ENCODE measurements at places on chromosomes 1 and 21. TPM values are rescaled to one million over a fixed set of nuclear protein-coding genes. Genes with fewer than 3 reads are reported as not detected.

DNA sequence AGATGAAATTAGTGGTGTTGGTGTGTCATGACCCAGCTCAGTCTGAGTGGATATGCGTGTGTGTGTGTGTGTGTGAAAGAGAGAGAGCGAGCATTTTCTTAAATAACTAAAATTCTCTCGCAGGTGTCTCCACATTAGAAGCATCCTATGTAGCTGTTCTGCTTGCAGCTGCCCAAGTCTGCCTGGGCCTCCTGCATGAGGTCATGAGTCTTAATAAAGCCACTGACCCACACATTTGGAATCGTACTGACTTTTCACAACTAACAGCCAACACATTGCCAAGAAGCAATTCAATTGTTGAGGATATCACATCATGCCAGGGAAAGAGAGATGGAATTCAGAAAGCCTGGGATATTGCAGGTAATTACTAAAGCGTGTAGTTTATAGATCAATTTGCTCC lies 238.2 kb upstream of the AJAP1 start:
- no peak for DNase-seq

DNA sequence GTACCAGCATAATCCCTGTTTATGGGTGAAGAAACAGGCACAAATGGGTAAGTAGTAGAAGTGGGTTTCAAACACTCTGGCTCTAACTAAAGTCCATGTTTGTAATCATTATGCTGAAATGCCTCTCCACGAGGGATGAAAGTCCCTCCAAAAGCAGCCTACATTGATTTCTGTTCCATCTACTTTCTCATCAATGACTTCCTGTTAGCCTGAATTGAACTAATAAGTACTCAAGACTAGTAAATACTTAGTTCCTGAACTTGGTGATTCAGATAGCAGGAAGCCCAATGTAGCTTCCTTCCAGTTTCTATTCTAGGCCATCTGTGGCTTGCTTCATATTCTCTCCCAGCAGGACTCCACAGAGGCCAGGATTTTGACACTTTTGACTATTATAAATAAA lies 11.3 kb upstream of the BACH1 start:
- no peak for DNase-seq

- DNase-seq, result peak; percentile 42
These were observed 4.0 kb upstream of the WNT3A start for GRCh38 chr1:228002792-228003191.

DNA sequence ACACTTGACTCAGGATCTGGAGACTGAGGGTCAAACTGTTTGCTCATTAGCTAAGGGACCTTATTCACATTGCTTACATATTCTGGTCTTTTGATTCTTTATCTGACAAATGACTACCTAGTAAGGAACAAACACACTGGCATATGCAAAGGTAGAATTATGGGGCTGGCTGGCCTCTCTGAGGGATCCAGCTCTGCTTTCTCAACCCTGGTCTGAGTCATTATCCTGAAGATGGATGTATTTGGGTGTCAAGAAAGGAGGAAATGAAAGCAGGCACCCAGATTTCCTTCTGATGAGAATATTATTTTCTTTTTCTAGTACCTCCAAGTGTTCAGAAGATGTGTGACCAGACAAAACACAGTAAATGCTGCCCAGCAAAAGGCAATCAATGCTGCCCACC lies 6.0 kb downstream of the SMCP start:
- DNase-seq, result no peak

GRCh38 chr1:107877745-107878144 lies 87.2 kb downstream of the VAV3 start:
- DNase-seq, result no peak

- no peak for DNase-seq
These were observed 553 bp upstream of the NDUFV3 start for GRCh38 chr21:42892582-42892930.

ST6GALNAC3 gene
- total RNA-seq, result 9.3 TPM

DNA sequence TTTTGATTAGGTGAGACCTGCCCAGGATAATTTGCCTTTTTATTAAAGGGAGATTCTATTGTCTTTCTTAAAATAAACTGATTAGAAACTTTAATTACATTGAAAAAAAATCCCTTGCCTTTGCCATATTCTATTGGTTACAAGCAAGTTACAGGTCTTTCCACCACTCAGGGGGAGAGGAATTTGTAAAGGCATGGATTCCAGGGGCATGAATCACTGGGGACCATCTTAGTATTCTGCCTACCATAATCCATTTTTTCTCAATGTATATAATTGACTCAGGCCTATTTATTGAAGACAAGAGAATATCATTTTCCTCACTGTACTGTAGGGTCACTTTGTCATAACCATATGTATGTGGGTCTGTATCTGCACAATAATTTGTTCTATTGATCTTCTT lies 124.3 kb upstream of the PDE4B start:
- no peak for DNase-seq

- no peak for DNase-seq
These were observed 4.7 kb upstream of the PTPRF start for GRCh38 chr1:43526002-43526401.

DNA sequence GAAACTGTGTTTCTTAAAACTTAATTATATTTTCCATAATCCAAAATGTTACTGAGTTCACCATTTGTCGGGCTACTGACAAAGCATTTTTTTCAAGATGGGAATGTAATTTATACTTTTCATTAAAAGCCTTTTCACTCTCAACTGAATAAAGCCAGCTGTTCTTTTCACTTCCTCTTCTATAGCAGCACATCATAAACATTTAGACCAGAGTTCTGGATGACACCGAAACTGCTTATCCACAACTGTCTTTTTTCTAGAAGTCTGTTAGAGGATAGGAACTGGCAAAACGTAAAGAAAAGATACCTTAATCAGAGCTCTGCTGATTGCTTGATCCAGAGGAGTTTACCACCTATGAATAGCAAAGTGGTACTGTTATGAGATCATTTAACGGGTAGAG lies 594.7 kb downstream of the ADGRL2 start:
- DNase-seq, result no peak

WLS gene
- total RNA-seq, result 55.8 TPM

- DNase-seq, result no peak
These were observed 174 bp downstream of the SH3BP5L start for GRCh38 chr1:248825573-248825908.

DNAI4 gene
- 6.9 TPM for total RNA-seq

GRCh38 chr21:37455504-37455911 lies 88.9 kb downstream of the DYRK1A start:
- no peak for DNase-seq

LENEP gene
- not detected for total RNA-seq

PRMT6 gene
- 2.9 TPM for total RNA-seq

DNA sequence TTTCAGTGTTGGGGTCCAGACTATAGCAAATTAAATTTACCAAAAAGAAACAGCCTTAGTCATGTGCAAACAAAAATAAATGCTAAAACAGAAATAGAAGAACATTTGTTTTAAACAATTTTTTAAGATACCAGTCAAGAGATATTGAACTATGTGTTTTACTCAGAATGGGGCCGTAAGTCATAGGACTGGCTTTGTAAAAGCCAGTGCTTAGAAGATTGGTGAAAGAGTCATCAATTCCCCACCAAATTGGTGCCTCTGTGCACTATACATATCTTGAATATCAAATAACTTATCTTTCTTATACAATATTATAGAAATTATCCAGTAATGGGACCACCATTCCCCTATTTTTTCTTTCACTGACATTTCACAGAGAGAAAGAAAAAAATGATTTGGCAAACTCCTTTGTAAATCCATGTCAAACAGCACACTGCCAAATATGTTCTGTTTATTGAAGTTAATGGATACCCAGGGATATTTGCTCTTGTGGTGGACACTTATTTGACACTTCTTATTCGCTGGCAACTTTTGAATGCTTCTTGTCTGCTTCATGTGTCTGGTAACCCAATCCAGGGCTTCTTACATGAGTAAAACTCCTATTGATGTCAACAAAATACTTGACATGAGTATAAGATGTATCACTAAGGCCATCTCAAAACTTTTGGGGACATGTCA lies 145.7 kb upstream of the PKN2 start:
- DNase-seq, result no peak

DNA sequence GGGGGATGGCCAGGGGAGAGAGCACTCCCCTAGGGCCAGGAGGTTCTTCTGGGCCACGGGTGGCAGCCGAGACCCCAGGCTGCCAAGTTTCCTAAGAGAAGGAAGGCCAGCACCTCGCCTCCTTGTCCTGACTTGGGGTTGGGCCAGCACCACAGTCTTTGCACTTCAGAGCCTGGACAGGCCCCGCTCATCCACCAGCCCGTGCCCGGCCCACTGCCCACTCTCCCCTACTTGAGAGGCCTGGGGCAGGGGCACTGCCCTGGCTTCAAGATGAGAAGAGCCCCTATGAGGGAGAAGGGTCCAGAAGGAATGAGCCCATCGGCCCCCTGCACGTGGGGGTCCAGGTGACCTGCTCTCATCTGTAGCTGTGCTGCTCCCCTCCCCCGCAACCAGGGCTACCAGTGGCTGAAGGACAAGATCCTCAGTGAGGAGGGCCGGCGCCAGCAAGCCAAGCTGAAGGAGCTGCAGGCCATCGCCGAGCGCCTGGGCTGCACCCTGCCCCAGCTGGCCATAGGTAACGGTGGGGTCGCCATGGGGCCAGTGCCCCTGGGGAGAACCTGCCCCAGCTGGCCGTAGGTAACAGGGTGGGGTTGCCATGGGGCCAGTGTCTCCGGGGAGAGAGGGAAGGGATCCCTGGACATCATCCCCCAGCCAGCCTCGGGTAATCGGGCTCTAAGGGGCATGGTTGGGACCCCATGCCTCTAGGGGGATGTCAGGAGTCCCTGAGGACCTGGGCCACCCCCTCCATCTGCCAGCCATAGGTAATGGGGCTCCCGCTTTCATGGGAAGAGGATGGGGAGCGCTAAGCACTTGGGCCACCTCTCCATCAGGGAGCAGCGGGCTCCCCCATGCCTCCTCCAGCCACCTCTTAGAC lies 50.8 kb downstream of the KCNAB2 start:
- no peak for DNase-seq

GRCh38 chr21:43318841-43319781 lies 107.8 kb downstream of the SIK1 start:
- no peak for DNase-seq

DNA sequence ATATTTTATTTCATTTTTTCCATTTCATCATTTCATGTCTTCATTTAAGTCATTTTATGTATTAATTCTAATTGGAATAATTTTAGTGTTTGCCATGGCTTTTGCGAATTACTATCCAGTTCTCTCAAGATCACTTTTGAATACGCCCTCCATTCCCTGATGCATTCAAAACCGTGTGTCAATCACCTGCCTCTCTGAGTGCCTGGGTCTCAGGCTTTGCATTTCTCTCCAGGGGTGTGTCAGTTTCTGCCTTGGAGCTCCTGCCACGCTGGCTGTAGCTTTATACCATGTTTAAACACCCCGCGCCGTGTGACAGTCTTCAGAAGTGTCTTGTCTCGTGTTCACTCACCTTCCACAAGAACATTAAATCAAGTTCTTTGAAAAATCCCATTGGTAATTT lies 7.4 kb upstream of the DNMT3L start:
- DNase-seq, result no peak

GRCh38 chr1:43305926-43306687 lies 5.3 kb downstream of the TIE1 start:
- no peak for DNase-seq

DNA sequence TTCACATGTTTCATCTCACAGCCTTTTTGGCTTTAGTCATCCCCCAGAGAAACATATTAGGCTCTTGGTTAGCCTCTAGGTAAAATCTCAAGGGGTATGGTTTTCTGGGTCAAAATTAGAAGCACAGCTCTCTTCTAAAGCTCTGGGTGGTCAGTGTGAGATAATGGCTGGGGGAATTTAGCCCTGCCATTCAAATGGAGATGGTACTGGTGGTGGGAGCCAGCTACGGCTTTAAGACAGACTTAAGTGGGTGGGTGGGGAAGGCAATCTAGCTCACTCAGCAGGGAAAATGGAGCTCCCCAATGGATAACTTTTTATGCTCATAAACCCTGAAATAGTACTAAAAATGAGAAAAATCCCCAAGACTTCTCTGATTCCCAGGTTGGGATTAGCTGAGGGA lies 5.7 kb downstream of the TEX38 start:
- no peak for DNase-seq

DNA sequence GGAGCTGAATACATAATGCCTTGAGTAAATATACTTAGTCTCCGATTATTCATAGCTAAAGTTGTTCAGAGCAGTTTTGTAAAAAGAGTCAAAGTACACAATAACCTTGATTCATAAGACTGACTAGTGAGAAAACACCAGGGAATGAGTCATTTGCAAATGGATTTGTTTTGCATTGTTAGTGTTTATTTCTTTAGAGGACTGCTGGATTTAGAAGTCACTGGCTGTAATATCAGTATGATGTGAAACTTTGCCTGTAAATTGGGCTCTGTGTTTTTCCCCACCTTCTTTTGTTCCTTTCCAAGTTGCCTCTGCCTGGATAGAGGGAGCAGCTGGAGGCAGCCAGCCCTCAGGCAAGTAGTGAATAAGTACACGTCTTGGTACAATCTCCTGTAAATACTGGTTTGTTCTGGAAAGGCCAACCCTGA lies 474.7 kb downstream of the NUF2 start:
- no peak for DNase-seq

FTCD gene
- not detected for total RNA-seq

C4BPA gene
- 3.6 TPM for total RNA-seq

GRCh38 chr1:239823852-239824251 lies 267.8 kb upstream of the FMN2 start:
- DNase-seq, result no peak

DNA sequence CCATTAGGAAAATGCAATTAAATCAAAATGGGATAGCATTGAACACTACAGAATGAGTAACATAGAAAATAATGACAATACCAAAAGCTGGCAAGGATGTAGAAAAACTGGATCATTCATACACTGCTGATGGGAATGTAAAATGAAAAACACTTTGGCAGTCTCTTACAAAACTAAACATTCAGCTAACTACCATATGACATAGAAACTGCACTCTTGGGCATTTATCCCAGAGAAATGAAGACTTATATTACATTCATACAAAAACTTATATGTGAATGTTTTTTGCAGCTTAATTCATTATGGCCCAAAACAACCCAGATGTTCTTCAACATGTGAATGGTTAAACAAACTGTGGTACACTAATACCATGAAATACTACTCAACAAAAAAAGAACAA lies 66.4 kb downstream of the ANKRD13C start:
- no peak for DNase-seq

DNA sequence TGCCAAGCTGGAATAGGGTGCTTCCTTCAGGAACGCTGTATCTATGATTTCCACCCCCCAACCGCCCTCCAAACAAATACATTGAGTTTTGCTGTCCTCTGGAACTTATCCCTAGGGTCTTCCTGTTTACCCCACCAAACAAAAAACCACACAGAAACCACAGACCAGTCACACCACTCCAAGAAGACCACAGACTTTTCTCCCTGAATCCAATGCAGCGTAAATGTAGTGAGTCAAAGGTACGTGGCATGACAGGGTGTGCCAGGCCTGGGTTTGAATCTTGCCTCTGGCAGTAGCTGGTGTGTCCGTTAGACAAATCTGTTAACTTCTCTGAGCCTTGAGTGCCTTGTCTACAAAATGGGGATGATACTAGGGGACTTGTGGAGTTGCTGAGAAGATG lies 27.8 kb downstream of the ASAP3 start:
- DNase-seq, result no peak

All from right atrium auricular region (tissue), 2 donors.